SK-N-MC (cell line): ENCODE measurements at places on chromosomes 5 and 9.

- no peak for DNase-seq
These were observed 64.8 kb downstream of the GDNF start for GRCh38 chr5:37774912-37775483.

DNA sequence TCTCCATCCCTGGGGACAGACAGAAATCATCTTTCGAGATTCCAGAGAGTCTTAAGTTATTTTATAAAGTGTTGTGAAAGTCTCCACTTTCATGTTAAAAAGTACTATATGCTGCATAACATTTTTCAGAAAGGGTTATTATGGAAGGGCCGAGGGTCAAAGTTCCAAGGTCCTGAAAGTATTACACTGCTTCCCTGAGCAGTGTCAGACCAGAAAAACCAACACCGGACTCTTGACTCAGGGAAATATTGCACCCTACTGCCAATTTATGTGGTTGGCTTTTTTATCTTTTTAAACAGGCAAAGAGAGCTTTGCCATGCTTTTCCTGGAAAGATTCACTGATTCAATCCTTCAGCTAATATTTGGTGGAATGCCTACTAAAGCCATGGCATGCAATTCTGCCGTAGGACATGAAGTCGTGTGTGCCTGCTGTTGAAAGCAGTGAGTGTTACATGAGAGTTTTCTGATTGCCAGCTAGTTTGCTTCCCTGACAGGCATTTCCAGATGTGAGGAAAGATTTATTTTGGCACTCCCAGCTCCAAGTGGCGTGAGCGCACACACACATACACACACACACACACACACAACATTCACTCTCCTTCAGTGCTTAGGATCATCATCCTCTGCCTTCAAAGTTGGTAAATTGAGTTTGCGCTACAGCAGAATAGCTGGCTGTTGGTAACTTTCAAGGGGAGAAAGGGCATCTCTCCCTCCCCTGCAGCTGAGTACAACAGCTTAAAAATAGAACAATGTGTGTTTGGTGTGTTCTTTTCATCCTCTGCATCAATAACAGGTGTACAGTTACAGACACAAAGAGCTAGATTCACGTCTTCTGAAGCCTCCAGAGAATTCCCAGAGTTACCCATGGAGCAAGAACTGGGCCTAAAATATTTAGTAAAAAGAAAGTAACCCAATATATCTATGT is 45.6 kb downstream of the SLC1A3 start:
- no peak for DNase-seq

DNA sequence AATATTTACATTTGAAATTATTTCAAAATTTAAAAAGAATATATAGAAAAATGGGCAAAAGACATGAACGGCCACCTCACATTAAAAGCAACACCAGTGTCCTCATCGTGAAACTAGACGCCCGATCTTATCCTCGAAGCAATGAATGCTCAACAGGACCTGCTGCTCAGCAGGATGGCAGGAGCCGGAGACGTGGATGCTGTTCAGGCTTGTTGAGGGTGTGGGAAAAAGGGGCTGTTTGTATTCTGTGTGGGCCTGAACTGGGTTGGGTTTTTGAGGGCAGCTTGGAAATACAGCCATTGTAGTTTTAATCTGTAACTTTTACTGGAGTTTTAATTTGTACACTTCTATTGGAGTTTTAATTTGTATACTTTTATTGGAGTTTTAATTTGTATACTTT is 20.3 kb downstream of the EXOC3 start:
- DNase-seq: no peak

DNA sequence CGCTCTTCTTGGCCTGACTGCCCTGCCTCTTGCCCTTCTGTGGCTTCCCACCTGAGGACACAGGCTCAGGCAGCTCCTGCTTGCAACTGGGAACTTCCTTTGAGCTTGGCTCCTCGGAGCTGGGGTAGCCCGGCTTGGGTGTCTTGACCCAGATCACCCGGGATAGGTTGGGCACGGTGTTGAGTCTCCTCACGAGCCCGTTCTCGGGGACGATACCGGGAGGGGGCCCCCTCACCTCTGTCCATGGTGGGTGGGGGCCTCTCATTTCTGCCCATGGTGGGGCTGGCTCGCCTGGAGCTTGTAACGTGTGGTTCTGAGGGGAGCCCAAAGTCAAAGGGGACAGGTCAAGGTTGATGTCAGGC is 7.8 kb upstream of the DDX41 start:
- no peak for DNase-seq

GRCh38 chr5:172765766-172766286 is 5.2 kb downstream of the DUSP1 start:
- DNase-seq: no peak

DNA sequence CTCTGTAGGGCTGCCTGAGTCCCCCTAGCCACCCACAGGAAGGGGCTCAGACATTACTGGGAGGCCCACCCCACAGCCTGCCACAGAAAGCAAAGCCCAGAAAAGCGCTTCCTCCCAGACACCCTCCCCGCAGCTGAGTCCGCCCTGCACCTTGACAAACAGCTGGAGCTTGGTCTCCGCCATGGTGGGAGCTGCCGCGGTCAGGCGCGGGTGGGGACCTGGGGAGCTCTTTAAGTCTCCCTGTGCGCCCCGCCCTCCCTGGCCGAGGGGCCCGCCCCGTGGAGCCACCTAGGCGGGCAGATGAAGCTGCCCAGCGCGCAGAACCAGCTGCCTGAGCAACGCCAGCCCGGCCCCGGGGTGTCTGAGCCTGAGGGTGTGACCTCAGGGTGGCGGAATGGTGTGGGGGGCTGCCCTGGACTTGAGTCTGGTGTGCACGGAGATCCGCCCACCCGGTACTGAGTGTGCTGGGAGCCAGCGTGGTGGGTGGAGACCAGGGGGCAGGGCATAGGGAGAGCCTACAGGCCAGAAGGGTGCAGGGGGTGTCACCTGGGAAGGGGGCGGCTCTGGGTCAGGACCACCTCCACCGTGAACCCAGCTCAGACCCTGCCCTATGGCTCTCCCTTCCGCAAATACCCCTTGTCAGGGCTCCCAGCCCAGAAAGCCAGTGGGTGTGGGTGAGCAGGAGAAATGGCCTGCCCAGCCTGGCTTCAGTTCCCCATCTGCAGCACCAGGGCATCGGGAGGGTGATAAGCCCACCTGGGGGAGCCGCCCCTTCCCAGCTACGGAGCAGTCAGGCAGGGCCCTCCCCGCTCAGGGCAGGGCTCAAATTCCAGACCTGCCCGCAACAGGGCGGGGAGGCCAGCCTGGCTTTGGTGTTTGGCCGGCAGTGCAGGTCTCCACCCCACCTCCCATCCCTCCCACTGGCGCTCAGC is at the start of gene CLIC3:
Gene CLIC3, minus strand, starts transcription at position 208 of the 932 bp plus-strand sequence. Its CDS starts 25 bp downstream, at position 183.
- DNase-seq: no peak

DNA sequence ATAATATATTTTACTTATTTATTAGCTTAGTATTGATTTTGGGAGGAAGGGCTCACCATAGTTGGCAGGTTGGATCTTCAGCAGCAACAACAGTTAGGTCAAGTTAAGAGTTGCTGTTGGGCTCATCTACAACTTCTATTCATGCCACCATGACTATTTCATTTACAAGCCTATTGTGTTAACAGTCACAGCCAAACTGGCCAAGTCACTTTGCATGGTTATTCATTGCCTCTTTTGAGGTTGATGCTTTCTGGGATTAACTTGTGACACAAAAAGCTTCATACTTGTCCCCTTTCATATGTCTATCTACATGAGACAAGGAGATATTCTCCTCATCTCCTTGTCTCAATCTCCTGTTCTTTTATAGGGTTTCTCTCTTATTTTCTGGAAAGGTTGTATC is 98.3 kb downstream of the WDR70 start:
- DNase-seq: no peak
